Common myeloid progenitor, CD34-positive (primary cell): ENCODE measurements at places on chromosomes 5 and 9.
A peak's percentile ranks its signal among the peaks of the same experiment; 100 is the strongest.

GRCh38 chr5:151886546-151887275 is 37.9 kb downstream of the GLRA1 start:
- DNase-seq = no peak

- DNase-seq = no peak
Measured at GRCh38 chr9:61668846-61669245, 479.0 kb downstream of the SPATA31A7 start.

GRCh38 chr9:136705564-136705963 is 6.8 kb upstream of the DIPK1B start:
- DNase-seq = no peak

GRCh38 chr5:102809033-102809432 is 53.9 kb downstream of the PAM start:
- no peak for DNase-seq

- no peak for DNase-seq
Measured at GRCh38 chr5:141799507-141800167, 78.6 kb downstream of the PCDH1 start.

- DNase-seq = peak; percentile 50
Measured at GRCh38 chr5:171420431-171421241, 1.2 kb downstream of the FGF18 start.

DNA sequence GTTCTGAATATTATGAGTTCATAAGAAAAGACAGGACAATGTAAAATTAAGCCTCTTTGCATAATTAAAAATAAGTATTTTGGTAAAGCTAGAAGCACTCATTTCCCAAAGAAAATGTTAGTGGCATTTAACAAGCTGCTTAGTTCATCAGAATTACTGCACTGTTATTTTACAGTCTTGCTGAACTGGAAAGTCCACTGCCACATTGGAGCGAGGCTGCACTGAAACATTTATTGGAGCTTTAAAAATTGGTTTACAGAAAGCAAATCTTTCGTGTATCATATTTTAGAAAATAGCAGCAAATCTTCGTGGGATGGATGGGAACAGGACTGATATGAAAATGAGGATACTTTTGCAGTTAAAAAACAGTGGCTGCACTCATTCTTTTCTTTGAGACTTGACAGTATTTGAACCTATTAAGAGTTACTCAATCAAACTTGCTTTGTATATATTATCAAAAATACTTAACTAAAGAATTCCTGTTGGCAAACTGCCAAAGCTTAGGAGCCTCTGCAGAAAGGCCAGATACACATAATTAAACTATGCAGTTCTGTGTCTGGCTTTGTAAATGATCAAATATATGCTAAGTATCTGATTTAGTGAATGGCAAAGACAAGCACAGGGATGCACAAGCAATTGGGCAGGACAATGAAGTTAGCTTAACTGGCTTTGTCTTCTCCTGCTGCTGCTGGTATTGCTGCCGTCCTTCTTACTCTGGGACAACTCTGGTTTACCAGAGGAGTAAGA is 16.5 kb upstream of the FBXL7 start:
- DNase-seq = no peak

DNA sequence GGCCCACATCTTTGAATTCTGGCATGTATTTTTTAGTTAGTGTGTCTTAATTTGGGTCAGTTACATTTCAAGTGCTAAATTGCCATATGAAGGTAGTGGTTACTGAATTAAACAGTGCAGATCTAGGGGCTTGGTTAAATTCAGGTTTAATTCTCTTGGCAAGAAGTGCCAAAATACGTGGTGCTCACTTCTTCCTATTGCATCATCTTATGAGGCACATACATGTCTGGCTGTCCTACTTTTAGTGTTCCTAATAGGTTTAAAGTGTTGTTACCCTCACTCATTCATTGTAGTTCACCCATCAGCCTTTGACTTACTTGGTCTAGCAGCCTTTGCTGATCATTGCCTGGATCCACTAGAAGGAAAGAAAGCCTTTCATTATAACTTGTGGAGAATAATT is 59.5 kb downstream of the RPS6 start:
- DNase-seq = no peak

DNA sequence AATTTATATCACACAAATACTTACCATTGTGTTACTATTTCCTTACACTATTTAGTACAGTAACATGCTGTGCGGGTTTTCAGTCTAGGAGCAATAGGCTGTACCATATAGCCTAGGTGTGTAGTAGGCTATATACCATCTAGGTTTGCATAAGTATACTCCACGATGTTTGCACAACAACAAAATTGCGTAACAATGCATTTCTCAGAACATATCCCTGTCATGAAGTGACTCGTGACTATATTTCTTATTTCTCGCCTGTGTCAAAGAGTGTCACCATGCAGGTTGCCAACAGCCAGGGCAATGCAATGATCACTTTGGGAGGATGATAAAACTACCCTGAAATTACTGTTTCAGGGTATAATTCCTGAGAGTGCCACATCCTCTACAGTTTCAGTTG is 65.6 kb upstream of the CD180 start:
- no peak for DNase-seq

- no peak for DNase-seq
Measured at GRCh38 chr9:104092192-104092591, 1.9 kb upstream of the SMC2 start.

GRCh38 chr9:81086416-81086815 is 602.9 kb downstream of the TLE1 start:
- no peak for DNase-seq

DNA sequence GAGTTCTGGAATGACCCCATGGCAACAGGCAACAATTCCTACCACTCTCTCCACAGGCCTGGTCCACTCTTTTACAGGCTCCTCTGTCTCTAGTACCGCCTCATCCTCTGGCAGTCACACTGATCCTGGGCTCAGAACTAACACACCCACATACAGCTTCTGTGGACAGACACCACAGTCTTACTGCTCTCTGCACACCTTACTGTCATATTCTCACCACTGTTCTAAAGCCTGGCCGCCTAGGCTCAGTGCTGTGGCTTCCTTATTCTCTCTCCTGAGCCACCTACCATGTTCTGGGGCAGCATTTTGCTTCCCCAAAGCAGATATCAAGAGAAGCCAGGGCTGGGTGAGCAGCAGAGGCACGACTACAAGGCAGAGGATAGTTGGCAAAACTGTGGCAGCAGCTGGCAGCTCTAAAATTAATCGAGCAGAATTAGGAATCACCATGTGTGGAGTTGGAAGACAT is 14.8 kb downstream of the REEP5 start:
- no peak for DNase-seq

GRCh38 chr9:133684121-133684935 is 48.2 kb downstream of the DBH start:
- DNase-seq = no peak

GRCh38 chr5:107020626-107021025 is 650.1 kb downstream of the EFNA5 start:
- no peak for DNase-seq

GRCh38 chr9:113511856-113512761 is 48.6 kb downstream of the RGS3 start:
- DNase-seq = peak; percentile 10

GRCh38 chr9:107488375-107489143 is 1.0 kb downstream of the KLF4 start:
- no peak for DNase-seq

DNA sequence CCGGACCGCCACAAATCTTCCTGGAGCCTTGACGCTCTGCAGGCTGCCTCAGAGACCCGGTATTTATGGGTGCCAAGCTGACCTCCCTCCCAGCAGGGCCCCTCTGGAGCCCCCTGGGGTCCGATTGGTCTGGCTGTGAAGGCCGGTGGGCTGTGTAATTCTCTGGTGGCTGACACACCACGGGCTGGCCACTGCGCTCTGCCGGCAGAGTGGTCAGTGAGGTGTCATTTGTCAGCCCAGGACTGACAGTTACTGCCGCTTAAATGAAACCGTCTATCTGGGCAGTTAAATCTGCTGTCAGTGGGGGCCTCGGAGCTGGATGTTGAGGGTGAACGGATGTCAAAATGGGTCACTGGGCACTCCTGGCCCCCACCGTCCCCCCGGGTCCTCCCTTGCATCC is 10.7 kb downstream of the NR5A1 start:
- no peak for DNase-seq

DNA sequence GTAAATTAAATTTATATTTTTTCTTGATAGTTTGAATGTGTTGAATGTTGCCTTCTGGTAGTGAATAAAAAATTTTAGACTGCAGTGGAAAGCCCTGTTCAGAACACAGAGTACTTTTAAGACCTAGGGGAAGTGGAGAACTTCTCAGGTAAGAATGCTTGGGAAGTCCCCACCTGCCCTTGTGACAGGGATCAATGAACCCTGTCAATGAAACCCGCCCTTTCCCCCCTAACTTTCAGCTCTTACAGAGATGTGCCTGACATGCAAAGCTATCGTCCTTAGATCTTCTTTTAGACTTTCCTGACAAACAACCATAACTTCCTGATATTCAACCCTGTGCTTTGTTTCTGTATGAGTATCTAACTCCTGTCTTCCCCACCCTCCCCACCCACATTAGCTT is 562.7 kb downstream of the TLE4 start:
- DNase-seq = peak; percentile 27

DNA sequence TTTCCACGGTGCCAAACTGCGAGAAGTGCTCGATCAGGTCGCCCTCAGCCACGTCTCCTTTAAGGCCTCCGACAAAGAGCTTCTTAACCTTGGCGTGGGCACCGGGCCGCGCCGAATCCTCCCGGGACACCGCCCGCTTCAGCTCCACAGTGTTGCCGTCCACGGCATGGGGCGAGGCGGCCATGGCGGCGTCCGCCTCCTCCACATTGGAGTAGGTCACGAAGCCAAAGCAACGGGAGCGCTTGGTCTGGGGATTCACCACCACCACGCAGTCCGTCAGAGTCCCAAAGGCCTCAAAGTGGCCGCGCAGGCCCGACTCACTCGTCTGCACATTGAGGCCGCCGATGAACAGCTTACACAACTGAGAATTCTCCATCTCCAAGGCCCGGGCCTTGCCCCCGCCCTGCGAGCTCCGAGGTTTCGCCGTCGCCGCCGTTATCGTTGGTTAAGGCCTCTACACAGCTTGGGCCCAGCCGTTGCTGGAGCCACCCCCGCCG is 424 bp downstream of the HNRNPA0 start:
- DNase-seq = no peak

GRCh38 chr5:91187032-91187431 is 196.1 kb downstream of the ARRDC3 start:
- no peak for DNase-seq

GRCh38 chr5:87872986-87873385 is 395.7 kb downstream of the TMEM161B start:
- no peak for DNase-seq

DNA sequence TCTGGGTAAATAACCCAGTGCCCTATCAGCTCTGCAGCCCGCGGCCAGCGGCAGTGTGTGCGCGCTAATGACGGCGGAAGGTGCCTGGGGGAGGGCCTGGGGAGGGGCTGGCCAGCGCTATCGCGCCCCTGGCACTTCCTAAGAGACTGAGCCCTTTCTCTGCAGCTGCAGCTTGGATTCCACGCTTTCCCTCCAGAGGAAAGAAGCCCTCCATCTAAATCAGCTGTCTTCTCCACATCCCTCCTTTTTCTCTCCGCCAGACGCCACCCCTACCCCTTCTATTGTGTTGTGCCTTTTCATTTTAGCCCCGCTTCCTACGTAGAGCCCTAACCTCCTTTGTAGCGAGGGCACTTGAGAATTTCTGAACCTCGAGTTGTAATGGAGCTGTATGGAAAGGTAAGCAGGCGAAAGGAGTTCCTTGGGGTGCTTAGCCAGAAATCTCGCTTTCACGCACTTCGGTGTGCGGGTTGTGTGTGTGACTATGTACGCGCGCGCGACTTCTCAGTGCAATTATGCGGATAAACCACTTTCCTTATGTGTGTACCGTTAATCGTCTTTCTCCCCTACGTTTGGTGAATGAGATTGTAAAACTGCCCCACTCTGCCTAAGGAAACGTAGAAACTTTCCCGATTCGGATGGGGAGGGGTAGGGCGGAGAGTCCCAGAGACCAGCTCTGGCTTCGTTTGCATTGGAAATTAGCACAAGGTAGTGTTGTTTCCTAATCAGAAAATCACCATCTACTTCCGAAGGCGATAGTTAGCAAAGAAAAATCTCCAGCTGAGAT is 664 bp upstream of the RAB3C start:
- DNase-seq = peak; percentile 29

DNA sequence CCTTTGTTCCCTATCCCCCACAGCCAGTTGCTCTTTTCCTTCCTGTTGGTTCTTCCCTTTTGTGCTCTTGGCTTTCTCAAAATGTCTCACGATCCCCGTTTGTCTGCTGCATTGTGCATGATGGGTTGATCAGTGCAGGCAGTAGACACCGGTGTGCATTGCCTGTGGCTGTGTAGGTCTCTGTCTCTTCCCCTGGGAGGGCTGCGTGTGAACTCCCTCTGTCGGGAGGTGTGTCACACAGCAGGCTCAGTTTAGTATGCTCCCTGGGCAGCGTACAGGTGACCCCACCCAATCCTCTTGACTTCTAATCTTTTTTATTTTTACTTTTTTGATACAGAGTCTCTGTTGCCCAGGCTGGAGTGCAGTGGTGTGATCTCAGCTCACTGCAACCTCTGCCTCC is 265.3 kb downstream of the FSTL4 start:
- DNase-seq = no peak

GRCh38 chr5:79512471-79513307 is 1.2 kb downstream of the HOMER1 start:
- peak; percentile 33 for DNase-seq

- no peak for DNase-seq
Measured at GRCh38 chr5:30100929-30101328, 1092.6 kb upstream of the CDH6 start.

GRCh38 chr5:143086908-143087637 is 316.4 kb downstream of the NR3C1 start:
- DNase-seq = no peak

GRCh38 chr9:16369427-16369826 is 501.0 kb downstream of the BNC2 start:
- no peak for DNase-seq

DNA sequence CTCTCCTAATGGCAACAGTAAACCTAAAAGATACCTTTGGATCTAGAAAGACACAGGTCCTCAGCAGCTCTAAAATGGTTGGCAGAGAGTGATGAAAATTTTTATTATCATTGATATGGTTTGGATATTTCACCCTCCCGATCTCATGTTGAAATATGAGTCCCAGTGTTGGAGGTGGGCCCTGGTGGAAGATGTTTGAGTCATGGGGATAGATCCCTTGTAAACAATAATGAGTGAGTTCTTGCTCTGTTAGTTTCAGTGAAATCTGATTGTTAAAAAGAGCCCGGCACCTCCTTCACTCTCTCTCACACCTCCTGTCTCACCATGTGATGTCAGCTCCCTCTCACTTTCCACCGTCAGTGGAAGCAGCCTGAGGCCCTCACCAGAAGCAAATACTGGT is 117.7 kb downstream of the FRMD3 start:
- DNase-seq = no peak

GRCh38 chr5:26737348-26738265 is 300.8 kb downstream of the CDH9 start:
- DNase-seq = no peak

DNA sequence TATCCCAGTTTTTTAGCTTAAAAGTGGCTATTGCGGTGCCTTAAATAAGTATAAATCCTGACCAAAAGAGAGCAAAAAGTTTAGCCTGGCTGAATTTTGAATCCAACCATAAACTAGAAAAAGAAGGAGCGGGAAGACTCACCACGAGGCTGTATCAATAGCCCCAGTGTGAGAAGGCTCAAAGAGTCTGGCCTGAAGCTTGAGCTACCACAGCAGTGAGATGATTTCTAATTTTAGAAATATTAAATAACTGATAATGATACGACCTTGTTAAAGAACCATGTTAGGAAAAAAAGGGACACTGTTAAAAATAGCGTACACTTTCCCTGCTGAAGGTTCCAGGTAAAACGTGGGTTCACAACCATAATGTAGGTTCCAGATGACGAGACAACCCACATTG is 134.1 kb upstream of the ZNF462 start:
- DNase-seq = no peak

GRCh38 chr9:123302348-123303214 is 34.2 kb upstream of the STRBP start:
- no peak for DNase-seq
